ENCODE measurements at places on chromosomes 12 and 14. TPM values are rescaled to one million over a fixed set of nuclear protein-coding genes. Genes with fewer than 3 reads are reported as not detected.

- no peak for DNase-seq
These were observed 49.0 kb downstream of the TSPAN11 start for GRCh38 chr12:30975581-30975980.

GRCh38 chr14:23665302-23666016 lies 29.3 kb downstream of the DHRS2 start:
- no peak for DNase-seq

GRCh38 chr14:93103392-93104080 lies 12.2 kb downstream of the ITPK1 start:
- peak; percentile 20 for DNase-seq

GRCh38 chr12:16272222-16272621 lies 5.3 kb downstream of the SLC15A5 start:
- peak; percentile 1 for DNase-seq

DNA sequence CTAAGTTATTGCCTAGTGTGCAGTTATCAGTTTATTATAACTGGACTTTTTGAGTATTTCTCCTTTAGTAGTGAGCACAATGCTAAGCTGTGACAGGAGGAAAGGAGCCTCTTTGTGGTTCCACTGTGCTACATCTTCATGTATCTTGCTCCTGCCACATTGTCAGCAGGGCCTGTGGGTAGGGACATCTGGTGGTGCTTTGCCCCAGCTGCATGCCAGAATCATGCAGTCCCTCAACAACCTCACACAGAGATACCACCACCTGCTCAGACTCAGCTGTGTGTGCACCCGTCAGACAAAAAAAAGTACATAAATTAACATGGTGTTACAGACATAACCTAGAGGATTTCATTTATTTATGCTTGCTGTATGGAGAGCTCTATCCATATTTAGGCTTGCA lies 51.1 kb downstream of the MIS18BP1 start:
- peak; percentile 41 for DNase-seq

NGB gene
- total RNA-seq = not detected

DNA sequence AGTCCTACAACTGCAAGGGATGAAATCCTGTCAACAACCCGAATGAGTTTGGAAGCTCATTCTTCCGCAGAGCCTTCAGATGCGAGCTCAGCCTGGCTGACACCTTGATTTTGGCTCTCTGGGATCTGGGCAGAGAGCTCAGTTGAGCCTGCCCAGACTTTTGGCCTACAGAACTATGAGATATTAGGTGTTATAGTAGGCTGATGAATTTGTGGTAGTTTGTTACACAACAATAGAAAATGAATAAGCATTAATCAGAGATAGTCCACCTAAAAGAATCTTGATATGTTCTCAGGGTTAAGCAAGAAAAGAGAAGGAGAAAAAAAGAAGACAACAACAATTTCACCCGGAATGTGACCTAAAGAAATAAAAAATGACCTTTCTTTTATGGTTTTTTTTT lies 30.4 kb upstream of the GZMB start:
- DNase-seq = no peak

DNA sequence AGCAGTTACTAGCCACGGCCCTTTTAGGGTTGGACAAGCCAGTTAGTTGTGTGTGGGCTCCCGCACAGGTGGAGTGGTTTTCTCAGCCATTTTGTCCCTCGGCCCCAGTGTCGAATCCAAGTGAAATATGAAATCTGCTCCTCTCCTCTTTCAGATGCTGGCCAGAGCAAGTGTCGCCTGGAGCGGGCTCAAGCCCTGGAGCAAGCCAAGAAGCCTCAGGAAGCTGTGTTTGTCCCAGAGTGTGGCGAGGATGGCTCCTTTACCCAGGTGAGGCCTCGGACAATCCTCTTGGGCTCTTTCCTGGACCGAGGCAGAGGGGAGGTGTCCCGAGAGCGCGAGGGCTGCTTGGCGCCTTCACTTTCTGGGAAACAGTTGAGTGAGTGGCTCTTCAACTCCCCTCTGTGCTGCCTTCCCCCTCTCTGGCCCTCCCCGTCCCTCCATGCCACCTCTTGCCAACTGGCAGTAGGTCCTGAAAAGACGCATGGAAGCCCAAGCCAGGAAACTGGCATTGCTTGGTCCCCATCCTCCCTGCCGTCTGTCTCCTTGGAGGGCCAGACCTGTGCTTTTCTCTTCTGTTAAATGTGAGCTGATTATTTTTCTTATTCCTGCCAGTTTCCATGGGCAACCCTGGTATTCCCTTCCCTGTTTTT lies 74.2 kb downstream of the SMOC1 start:
- DNase-seq = no peak

DNA sequence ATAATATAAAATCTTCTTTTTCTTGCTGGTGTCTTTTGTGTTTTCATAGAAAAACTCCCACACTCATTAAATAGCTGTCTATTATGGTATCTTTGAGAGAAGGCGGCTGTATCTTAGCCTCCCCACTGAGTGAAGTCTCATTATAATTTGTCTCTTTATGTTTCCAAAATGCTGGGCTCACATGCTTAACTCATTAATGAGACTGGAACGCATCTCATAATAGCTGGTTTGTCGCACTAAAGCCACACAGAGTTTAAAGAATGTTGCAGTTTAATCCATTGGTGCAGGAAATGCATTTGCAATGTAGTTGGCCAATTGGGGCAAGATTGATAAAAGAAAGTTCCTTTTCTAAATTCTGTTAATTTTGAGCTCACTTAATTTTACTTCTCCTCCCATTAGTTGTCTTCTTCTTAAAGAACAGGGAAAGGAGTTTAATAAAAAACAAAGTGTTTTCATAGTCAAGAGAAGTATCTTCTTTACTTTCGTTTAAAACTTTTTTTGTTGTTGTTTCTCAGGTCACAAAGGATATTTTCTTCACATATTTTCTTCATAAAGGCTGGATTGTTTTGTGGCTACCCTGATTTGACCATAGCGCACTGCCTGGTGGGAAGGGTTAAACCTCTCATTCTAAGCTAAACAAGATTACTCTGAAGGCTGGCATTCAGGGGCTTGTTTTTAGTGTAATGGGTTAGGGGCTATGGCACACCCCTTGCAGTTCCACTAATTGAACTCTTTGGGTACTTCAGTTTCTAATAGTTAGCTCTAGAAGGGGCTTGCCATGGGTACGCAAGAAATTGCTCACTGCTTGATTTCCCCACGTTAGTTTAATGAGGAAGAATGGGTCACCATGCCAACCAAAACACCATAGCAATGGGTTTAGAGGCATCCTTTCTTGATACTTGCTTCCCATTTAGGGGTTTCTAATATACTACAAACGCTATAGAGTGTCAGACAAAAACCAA lies 197.0 kb downstream of the TMTC2 start:
- no peak for DNase-seq

DNA sequence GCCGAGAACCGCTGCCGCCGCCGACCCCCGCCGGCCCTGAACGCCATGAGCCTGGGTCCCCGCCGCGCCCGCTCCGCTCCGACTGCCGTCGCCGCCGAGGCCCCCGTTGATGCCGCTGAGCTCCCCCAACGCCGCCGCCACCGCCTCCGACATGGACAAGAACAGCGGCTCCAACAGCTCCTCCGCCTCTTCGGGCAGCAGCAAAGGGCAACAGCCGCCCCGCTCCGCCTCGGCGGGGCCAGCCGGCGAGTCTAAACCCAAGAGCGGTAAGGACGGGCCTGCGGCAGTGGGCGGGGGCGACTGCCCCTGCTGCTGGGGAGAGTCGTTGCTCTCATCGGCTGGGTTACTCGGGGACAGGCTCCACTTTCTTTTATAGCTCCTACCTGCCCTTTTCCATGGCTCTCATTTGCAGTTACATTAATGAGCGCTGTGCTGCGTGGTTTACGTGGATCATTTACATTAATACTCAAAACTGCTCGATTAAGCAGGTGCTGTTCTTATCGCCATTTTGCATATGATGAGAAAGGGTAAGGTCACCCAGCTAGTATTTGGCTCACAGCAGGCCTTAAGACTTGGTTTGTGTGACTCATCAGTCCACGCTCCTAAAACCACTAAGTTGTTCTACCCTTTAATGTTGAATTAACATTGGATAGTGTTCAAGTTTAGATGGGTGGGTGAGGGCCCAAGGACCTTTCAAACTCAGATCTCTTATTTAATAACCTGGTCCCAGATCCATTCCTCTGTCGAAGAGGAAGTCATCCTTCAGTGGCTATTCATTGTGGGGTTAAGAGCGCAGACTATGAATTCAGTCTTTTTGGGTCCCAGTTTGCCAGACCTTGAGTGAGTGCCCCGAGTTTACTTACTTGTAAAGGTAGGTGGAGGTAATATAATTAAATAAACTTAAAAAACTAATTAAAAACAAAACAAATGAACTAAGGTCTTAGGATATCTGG lies 823 bp downstream of the RNF10 start:
- DNase-seq = peak; percentile 90

DNA sequence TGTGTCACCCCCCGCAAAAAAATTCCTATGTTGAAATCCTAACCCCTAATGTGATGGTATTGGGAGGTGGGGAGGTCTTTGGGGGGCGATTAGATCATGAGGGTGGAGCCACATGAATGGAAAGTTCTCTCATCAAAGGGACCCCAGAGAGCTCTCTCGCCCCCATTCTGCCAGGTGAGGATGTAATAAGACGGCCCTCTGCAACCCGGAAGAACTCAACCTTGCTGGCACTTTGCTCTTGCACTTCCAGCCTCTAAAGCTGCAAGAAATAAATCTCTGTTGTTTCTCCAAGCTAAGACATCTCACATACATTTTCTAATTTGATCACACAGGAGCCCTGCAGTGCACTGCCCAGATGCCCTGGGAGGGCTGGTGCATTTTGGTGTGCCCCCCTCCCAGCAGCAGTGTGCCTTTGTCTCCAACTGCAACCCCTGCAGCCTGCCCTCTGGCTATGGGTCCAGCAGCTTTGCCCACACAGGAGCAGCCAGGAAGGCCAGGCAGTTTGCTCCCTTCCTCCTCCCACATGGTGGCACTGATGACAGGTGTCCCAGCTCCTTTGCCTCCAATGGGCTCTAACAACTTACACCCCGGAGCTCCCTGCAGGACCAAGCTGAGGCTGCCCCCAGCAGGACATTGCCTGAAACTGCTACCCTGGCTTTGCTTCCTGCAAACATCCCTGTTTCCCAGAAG lies 59.3 kb downstream of the C14orf132 start:
- DNase-seq = peak; percentile 79

- DNase-seq = no peak
These were observed 143.7 kb upstream of the ABCD2 start for GRCh38 chr12:39763071-39763889.

- no peak for DNase-seq
These were observed 5.6 kb downstream of the HOXC13 start for GRCh38 chr12:53944209-53944608.

DNA sequence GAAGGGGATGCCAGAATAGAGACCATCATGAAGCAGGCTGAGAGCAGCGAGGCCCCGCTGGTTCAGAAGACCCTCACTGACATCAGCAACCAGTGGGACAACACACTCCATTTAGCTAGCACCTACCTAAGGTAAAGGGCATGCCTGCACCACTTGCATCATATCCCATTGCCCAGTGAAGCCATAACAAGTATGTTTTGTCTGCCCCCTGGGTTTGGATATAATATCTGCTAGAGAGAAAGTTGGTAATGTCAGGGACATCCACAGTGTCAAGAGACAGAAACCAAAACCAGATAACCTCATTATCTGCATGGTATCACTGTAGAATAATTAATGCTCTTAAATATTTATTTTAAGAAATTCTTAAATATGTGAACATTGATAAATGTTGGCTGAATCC lies 173.8 kb downstream of the SYNE2 start:
- no peak for DNase-seq

ASIC1 gene
- total RNA-seq = 1.8 TPM

GRCh38 chr12:52689936-52690335 lies 9.7 kb upstream of the KRT1 start:
- DNase-seq = no peak

DNA sequence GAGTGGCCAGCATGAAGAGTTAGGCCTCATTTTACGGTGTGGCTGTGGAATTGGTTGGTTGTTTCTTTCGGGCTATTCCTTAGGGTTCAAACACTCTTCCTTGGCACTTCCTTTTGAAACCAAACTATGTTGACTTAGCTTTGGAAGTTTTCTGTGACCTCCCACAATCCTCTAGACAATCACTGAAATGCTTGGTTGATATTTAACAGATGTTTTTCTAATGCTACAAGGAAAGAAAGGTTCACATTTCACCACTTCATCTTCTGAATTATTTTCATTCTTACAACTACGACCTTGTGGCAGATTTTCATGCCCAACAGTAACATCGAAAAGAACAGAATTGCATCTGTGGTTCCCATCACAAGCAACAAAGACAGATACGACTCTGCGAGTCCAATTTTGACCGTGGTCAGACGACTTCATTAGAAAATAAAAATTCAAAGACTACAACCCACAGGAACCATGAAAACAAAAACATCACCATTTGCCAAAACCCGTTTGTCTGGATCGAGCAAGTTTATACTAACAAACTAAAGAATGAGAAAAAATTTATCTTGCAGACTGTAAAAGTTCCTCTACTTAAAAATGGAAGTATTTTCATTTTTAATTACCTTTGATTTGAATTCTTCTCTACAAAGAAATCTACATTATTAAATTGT lies 16.9 kb downstream of the PRKAB1 start:
- no peak for DNase-seq

DNA sequence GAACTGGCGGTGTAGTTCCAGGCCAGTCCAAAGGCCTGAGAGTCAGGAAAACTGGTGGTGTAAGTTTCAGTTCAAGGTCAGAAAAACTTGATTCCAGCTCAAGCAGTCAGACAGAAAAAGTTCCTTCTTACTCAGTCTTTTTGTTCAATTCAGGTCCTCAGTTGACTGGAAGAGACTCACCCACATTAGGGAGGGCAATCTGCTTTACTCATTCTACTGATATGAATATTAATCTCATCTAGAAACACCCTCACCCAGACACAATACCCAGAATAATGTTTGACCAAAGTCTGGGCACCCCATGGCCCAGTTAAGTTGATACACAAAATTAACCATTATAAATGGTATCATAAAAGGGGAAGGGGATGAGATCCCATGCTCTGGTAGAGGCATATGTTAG lies 50.1 kb upstream of the LTA4H start:
- no peak for DNase-seq

CD163 gene
- total RNA-seq = 0.26 TPM

GRCh38 chr14:35576260-35576659 lies 42.3 kb downstream of the INSM2 start:
- DNase-seq = no peak

FAM181A gene
- total RNA-seq = not detected

DTX1 gene
- 0.26 TPM for total RNA-seq

- peak; percentile 39 for DNase-seq
These were observed 414.9 kb downstream of the APAF1 start for GRCh38 chr12:99059824-99060511.

GRCh38 chr12:12759234-12759915 lies 26.1 kb upstream of the APOLD1 start:
- DNase-seq = no peak

- DNase-seq = no peak
These were observed 6.3 kb upstream of the BMP4 start for GRCh38 chr14:53962953-53963319.
